Thoracic aorta (tissue), 2 donors: ENCODE measurements at places on chromosomes 2 and 18. TPM values are rescaled to one million over a fixed set of nuclear protein-coding genes. Genes with fewer than 3 reads are reported as not detected.

DNA sequence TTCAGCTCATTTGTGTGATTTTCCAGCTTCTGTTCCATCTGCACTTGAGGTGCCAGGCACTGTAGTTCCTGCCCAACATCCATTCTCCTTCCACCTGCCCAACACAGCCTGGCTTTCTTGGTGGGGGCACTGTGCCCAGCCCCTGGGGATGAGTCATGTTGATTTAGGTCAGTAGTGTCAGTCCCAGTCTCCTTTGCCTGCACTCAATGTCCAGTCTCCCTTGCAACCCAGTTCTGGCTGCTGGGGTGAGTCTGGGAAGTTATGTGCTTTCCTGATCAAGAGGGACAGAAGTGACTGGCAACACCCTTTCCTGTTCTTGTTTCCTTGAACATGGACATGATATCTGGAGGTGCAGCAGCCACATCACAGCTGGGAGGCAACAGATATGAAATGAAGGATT is 1.5 kb upstream of the ASB18 start:
- H3K4me3 ChIP-seq = no peak overlapping the region
- no peaks in the 10 kb centered on the region for H3K27me3 ChIP-seq
- H3K27ac ChIP-seq = no peak overlapping the region
- no peaks in the 10 kb centered on the region for H3K4me1 ChIP-seq
- H3K36me3 ChIP-seq = no peaks in the 10 kb centered on the region

Gene ST8SIA3
- total RNA-seq = not detected

Gene CAPG
- 47.1 TPM for total RNA-seq

Gene PLA2R1
- total RNA-seq = 28.7 TPM

DNA sequence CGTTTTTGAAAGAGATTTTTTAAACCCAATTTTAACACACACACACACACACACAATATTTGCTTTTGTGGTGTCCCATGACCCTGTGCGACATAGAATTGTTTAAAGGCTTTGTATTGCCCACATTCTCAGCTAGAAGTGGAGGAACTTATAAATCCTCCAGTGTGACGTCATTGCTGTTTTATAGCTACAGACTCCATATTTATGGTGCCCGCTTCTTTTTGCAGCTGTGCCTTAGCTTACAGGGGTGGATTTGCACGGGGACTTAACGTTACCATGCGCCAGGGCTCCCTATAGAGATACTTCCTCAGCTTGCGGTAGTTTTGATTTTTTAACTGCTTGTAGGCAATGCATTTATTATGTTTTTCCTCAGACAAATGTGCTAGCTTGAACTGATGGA is 101.9 kb upstream of the SMIM21 start:
- H3K36me3 ChIP-seq = no peaks in the 10 kb centered on the region
- H3K27ac ChIP-seq = no peak overlapping the region
- H3K4me1 ChIP-seq = no peaks in the 10 kb centered on the region
- no peak overlapping the region for H3K4me3 ChIP-seq

Gene MAP2
- total RNA-seq = 68.8 TPM
